ENCODE measurements at places on chromosomes 3 and 15.

- DNase-seq, result peak; percentile 63
Measured at GRCh38 chr3:39808467-39809180, 785 bp upstream of the MYRIP start.

- DNase-seq, result peak; percentile 33
Measured at GRCh38 chr3:16071206-16071605, 103.3 kb upstream of the GALNT15 start.

DNA sequence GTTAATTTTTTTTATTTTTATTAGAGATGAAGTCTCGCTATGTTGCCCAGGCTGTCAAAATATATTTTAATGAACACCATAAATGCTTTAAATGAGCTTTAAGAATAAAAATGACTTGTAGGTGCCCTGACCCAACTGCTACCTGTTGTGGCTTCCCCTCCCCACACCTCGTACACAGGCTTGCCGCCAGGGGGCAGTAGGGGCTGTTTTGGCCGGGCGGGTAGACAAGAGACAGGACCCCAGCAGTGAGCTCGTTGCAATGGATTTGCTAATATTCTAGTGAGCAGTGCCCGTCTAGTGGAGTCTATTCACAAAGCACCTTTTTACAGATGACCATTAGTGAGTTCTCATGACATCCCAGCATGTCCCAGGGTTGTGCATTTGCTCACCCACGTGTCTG is 418.1 kb downstream of the OCA2 start:
- no peak for DNase-seq

- no peak for DNase-seq
Measured at GRCh38 chr3:55751730-55752129, 264.6 kb upstream of the WNT5A start.

- DNase-seq, result no peak
Measured at GRCh38 chr3:41900265-41900664, 61.6 kb downstream of the ULK4 start.

DNA sequence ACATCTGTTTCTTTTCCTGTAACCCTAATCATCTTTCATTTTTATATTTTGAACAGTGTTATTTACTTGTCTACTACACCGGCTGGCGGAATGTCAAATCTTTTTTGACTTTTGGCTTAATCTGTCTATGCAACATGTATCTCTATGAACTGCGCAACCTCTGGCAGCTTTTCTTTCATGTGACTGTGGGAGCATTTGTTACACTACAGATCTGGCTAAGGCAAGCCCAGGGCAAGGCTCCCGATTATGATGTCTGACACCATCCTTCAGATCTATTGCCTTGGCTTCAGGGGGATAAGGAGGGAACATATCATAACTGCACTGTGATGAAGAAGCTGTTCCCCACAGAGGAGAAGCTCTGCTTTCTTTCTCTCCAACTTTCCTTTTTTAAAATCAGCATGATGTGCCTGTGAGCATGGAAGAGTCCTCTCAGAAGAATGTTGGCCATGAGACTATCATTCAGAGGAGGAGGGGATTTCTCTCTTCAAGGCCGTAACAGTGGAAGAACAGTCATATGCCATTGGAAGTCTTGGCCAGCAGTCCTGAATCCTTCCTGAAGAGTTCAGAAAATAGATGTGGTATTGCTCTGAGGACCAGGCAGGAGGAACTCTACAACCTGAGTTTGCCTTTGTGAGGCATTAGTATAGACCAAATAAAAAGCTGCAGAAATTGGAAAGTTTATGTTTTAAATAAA is 69.9 kb downstream of the SEC22A start:
- DNase-seq, result no peak

- no peak for DNase-seq
Measured at GRCh38 chr3:10653866-10654611, 148.7 kb upstream of the ATP2B2 start.

DNA sequence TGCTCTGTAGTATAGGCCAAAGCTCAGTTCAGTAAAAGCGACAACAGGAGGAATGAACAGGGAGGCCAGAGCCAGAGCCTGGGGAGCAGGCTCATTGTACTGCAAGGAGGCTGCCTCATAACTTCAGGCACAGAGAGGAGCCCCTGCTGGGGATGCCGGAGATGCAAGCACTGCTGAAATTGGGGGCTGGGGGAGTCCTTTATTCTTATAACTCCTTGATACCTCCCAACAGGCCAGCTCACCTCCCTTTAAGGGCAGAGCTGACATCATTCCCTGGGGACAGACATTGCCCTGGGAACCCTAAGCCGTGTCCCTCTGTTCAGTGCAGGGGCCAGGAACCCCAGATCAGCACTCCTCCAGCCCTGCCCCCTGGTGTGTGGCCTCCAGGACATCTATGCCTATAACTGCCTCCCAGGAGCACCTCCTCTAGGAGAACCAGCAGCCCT is 83.8 kb upstream of the MRPS22 start:
- no peak for DNase-seq

GRCh38 chr15:74173380-74174218 is at the start of gene ISLR:
Gene ISLR (plus strand): TSS chr15:74173710. CDS start chr15:74174859, 1,149 bp downstream.
- no peak for DNase-seq

- DNase-seq, result no peak
Measured at GRCh38 chr3:83426300-83426699, 1532.5 kb upstream of the CADM2 start.

- no peak for DNase-seq
Measured at GRCh38 chr15:45179221-45179985, 8.4 kb downstream of the SHF start.

- no peak for DNase-seq
Measured at GRCh38 chr3:47867451-47868044, 64.6 kb downstream of the DHX30 start.

DNA sequence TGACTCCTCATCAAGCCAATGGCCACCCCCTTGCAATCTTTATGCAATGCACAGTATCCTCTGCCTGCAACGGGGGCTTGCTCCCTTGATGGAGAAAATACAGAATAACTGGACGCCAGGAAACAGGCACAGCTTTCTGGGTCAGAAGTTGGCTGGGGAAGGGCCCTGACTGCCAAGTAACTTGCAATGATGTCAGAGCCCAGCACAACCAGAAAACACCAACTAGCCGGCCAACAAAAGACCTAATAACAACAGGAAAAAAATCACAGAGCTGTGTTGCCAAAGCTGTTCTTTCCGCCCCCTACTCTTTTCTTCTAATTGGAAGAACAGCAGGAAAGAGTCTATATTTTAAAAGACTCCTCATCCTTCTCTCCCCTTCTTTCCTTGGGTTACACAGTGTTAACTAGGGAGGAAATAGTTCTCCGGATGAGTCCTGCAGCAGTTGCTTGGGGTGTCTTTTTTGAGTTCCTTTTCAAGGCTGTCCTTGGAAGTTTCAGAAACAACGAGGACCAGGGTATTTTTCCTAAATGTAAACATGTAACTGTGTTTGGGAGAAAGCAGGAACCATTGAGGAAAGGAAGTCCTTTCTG is 1.4 kb upstream of the SEMA6D start:
- DNase-seq, result no peak

DNA sequence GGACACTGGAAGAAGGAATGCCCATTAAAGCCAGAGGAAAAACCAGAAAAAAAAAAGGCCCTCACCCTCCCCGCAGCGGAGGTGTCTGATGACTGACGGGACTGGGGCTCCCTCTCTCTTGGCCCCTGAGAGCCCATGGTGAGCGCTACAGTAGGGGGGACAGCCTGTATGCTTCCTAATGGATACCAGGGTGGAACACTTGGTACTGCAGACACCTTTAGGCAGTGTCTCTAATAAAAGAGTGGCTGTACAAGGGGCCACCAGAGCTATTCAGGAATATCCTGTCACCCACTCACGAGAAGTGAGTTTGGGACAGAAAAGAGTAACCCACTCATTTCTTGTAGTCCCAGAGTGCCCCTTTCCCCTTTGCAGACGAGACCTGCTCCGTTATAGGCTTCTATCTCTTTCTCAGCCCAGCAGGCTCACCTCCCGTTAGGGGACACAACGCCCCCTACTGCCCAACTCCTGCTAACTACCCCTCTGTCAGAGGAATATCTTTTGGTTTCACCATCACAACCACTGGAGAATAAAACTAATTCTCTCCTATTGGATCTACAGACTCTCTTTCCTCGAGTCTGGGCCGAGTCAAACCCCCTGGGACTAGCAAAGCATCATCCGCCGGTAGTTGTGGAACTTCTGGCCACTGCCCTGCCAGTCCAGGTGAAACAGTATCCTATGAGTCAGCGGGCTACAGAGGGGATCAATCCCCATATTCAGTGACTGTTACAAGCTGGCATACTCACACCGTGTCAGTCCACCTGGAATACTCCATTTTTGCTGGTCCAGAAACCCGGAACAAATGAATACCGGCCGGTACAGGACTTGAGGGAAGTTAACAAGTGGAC is 40.8 kb downstream of the ZBTB11 start:
- DNase-seq, result peak; percentile 2

- no peak for DNase-seq
Measured at GRCh38 chr3:164387236-164387635, 691.1 kb downstream of the SI start.

DNA sequence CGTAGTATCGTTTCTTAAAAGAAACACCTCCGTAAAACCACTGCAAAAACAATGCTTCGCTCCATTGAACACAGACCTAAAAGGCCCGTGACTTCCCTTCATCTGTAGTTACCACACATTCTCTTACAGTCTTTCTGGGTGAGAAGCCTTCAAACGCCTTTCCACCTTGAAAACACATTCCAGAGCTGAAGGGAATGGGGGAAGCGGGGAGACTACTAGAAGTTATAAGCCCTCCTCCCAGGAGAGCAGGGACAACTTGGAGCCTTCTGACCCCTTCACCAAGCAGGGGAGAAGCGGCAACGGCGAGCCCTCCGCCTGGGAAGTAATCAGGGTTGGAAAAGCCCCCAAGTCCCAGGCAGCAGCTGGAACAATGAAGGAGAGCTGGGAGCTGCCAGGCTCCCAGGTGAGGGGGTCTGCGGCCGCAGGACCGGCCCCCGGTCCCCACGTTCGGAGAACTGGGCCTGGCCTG is 461 bp downstream of the SECISBP2L start:
- DNase-seq, result peak; percentile 1

- no peak for DNase-seq
Measured at GRCh38 chr3:172635588-172635987, 75.3 kb downstream of the NCEH1 start.

DNA sequence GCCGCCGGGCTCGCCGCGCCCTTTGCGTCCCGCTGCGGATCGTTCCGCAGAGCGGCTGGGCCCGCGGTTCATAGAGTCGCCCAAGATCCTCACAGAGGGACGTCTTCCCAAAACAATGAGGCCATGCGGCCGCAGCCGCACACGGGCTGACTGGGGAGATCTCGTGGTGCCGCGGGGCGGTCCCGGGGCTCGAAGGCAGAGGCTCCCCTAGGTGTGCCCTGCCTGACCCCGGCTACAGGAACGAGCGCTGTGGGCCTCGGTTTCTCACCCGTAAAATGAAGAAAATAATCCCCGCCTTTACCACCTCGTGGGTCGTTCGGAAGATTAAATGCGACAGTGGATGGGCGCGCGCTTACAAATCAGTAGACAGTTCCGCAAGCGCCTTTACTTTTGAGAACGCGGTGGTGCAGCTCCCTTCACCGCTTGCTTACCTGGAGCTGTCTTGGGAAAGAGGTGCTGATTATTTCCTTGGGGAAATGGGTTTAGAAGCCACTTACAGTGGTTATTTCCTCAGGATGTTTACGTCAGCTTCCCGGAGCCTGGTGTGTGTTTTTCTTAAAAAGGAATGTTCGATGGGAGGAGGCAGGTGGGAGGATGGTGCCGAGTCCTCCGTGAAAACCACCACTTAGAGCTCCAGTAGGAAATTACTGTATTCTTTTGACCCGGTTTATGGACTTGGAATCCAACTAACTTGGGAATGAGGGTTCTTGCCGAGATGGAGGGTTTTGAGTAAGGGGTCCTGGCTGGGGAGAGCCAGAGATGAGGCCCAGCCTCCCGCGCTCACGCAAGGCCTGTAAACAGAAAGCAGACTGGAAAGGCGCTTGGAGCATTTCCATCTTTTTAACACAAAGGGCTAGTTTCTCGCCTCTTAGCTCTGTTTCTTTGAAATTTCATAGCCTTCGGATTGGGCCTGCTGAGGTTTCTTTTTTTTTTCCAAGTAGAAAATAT is 1.9 kb upstream of the MEX3B start:
- DNase-seq, result peak; percentile 65

DNA sequence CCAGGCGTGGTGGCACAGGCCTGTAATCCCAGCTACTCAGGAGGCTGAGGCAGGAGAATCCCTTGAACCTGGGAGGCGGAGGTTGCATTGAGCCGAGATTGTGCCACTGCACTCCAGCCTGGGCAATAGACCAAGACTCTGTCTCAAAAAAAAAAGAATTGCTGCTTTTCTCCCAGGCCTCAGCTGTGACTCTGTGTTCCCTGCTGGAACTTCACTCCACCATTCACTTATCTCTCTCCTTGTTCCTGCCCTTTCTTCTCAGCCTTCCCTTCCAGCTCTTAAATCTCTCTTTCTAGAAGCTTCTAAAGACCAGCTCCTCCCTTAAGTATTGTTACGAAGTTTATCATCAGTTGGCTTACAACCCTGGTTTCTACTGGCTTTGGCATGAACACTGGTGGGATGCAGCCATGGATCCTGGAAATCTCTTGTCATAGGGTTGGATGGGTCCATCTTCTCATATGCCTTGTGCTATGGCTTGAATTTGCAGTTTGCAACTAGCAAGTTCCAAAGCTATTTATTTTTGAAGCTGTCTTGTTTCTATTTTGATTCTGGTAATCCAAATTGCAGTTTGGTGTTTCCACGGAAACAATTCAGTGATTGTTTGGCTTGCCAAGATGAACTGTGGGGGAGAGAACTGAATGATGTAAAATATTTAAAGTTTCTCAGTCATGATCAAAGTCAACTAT is 10.5 kb downstream of the C3orf62 start:
- DNase-seq, result no peak

DNA sequence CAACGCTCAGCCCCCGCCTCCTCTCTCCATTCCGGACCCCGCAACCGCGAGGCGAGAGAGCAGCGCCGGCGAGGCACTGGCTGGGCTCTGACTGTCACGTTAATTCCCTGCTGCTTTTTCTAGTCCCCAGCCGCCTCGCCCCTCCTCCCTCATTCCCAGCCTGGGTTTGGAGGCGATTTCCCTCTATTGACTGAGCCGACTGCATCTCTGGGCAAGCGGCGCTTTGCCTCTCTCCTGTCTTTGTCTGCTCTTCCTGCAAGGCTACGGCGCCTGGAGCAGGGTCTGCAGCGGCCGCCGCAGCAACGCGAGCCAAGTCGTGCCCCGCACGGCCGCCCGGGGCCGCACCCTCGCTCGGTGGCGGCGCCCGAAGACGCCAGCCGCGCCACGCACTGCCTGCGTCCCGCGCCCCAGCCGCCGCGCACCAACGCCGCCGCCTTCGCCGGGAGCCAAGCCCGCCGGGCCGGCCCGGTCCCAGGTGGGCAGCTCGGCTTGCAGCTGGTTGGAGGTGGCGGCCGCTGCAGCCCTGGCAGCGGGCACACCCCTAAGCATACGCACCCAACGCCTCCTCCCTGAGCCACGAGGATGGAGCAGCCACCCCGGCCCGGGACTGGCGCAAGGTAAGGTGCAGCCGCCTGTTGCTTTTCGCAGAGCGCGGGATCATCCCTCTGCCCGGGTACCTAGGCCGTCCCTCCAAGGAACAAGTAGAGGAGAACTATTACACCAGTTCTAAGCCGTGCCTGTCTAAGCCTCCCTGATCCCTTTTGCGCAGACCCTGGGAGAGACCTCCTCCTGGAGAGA is at the start of gene LRRC3B:
TSS of gene LRRC3B (plus strand) at position 152 of the 798 bp plus-strand sequence. CDS start 86,901 bp downstream, outside the sequence.
- DNase-seq, result peak; percentile 6
